Activated T-helper 1 cell treated with anti-CD3 and anti-CD28 coated beads, Interleukin-12 subunit alpha, Interleukin-12 subunit beta, Interleukin-2, Interleukin-4 antibody, amounts not matched to agents 30 ng/mL and 10 ng/mL and 1 ng/mL, durations not matched to agents 14 hours and 24 hours and 36 hours (primary cell): ENCODE measurements at places on chromosomes 12 and 14.

GRCh38 chr12:132713123-132713522 lies 2.5 kb downstream of the PGAM5 start:
- H3K4me1 ChIP-seq, result peaks cover 15% of the 10 kb centered on the region
- H3K4me3 ChIP-seq, result peak overlapping the region; percentile 37
- DNase-seq, result no peak
- H3K27me3 ChIP-seq, result no peaks in the 10 kb centered on the region

DNA sequence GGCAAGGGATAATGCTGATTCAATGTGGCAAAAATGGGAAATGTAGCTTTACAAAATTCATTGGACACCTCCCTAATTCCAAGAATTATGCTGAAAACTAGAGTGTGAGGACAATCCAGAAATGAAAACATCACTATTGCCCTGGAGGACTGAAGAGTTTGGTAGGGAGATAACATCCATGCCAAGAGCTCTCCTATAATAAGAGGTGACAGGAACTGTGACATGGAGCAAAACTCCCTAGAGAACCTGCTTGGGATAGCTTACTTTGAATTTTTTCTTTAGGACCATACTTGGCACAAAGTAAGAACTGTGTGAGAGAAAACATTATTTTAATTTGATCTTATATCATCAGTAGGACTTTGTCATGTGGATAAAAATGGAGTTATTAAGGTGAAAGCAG lies 48.9 kb downstream of the STON2 start:
- H3K27ac ChIP-seq, result no peak overlapping the region
- H3K4me3 ChIP-seq, result no peak overlapping the region
- no peaks in the 10 kb centered on the region for H3K36me3 ChIP-seq

- H3K27ac ChIP-seq, result peak overlapping the region; percentile 83
- no peaks in the 10 kb centered on the region for H3K36me3 ChIP-seq
- H3K27me3 ChIP-seq, result no peaks in the 10 kb centered on the region
- H3K4me1 ChIP-seq, result peaks cover 31% of the 10 kb centered on the region
- peak; percentile 43 for DNase-seq
Measured at GRCh38 chr14:35332517-35333263, 40.5 kb downstream of the PSMA6 start.

GRCh38 chr12:32595251-32595650 lies 83.8 kb upstream of the DNM1L start:
- DNase-seq, result no peak
- H3K4me1 ChIP-seq, result peaks cover 4% of the 10 kb centered on the region
- H3K4me3 ChIP-seq, result no peak overlapping the region
- no peaks in the 10 kb centered on the region for H3K27me3 ChIP-seq
- no peak overlapping the region for H3K27ac ChIP-seq
